ENCODE measurements at places on chromosomes 5 and 9.

- no peak for DNase-seq
Observed at GRCh38 chr5:135310328-135310989, 88.6 kb downstream of the MACROH2A1 start.

- DNase-seq: no peak
Observed at GRCh38 chr9:106023455-106023854, 329.1 kb downstream of the TMEM38B start.

GRCh38 chr5:89929173-89929572, 480.4 kb downstream of the CETN3 start:
- DNase-seq: no peak

DNA sequence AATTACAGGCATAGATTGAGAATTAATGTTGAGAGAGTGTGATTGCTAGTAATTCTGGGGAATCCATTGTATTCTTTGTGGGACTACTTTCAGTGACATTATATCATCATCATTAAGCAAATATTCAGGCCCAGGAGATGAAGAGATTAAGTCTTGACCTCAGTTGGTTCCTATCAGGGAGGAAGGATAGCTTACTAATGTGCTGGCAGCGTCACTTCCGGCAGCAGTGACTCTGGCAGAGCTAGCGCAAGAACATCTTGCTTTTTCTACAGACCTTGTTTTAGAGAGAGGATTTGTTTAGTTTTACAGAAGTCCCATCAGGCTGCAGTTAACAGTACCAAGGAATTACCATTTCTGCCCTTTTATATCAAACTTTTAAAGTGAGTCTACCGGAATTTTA, 20.3 kb downstream of the OSTF1 start:
- no peak for DNase-seq

GRCh38 chr9:119941091-119941490, 571.9 kb upstream of the BRINP1 start:
- no peak for DNase-seq

Data from activated CD8-positive, alpha-beta memory T cell treated with anti-CD3 and anti-CD28 coated beads for 24 hours (primary cell).